ENCODE measurements at places on chromosomes 6 and 20.

- no peak for DNase-seq
These were observed 8.4 kb upstream of the ACSS1 start for GRCh38 chr20:25066386-25066785.

GRCh38 chr6:169905041-169905807, 153.8 kb downstream of the ERMARD start:
- DNase-seq = peak; percentile 56

GRCh38 chr6:125821825-125822281, 31.1 kb downstream of the NCOA7 start:
- DNase-seq = no peak

DNA sequence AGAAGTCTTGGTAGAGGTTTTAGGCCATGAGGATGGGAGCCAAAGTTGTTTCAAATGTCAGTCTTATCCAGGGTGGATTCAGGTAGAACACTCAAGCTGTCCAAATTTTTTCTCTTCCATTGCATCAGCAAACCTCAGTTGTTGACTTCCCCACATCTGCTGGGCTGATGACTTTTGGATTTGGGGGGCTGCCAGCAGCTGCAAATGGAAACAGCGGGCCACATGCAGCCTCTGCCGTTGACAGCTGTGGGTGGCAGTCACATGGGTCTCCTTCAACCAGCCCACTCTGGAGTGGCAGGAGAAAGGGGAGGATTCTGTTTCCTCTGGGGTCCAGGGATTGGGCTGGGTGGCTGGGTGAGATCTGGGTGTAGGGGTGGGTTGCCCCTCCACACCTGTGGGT, 5.8 kb upstream of the MLN start:
- no peak for DNase-seq

GRCh38 chr6:148501178-148501590, 158.5 kb downstream of the SASH1 start:
- peak; percentile 97 for DNase-seq

- DNase-seq = no peak
These were observed 9.3 kb downstream of the RRAGD start for GRCh38 chr6:89402776-89403175.

GRCh38 chr20:15069355-15069754, 731.9 kb upstream of the FLRT3 start:
- DNase-seq = no peak

GRCh38 chr20:50481741-50482140, 28.4 kb upstream of the PTPN1 start:
- DNase-seq = no peak

Data from cardiac fibroblast (primary cell).